ENCODE measurements at places on chromosomes 4 and X.

DNA sequence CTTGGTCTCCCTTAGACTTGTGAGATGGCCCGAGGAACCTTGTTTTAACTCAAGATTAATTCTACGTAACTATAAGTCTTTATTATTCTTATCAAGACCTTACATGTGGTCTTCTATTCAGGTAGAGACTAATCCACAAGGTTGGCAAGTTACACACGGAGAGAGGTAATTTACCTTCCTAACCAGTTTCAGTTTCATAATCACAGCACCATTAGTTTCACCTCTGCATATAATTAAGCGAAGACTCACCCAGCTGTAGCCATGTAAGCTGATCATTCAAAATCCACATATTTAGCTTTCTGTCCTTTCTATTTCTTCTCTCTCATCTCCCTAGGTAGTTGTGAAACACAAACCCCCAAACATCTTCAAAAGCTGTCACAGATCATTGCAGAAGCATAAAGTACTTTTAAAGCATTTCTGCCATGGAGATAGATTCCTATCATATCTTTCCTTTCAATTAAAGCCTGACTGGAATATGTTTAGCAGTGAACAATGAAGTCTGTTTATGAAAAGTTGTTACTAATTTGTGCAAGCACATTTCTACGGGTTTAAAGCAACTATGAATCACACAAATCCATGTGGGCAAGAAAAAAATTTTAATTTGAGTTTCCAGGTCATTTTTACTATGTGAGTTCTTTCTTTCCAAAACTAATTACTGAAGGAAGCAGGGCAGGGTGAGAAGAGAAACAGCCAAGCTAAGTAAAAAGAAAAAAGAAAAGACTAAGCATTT is 78.5 kb downstream of the BTC start:
- DNase-seq = no peak

DNA sequence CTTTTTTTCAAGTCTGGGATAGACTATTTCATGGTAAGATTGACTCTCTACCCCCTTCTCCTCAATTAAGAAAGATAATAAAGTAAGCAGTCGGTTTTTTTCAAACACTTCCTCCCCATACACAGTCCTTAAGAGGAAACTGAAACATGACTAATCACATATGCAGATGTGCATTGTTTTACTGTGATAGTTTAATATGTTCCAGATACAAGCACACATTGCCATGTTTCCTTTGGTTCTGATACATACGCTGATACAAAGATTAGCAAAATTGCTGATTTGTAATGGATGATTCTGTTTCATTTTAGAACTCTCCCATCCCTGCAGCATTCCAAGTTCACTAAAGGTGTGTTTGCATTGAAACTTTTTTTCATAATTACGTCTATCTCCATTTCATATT is 76.1 kb downstream of the FBXO8 start:
- DNase-seq = no peak

DNA sequence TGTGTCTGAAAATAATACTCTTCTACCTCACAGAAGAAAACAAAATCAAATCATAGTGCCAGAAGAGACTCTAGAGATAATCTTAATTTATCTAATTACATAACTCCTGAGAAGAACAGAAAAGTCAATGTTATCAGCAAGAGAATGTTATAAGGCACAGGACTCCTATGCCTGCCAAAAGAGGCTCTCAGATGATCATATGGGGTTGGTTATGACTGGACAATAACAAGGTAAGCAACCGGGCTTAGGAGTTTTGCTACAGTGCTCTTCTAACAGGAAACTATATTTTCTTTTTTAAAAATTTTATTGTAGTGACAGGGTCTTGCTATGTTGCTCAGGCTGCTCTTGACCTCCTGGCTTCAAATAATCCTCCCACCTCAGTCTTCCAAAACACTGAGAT is 3.5 kb upstream of the C4orf17 start:
- no peak for DNase-seq

GRCh38 chrX:41001327-41001726 is 83.9 kb upstream of the USP9X start:
- DNase-seq = no peak

GRCh38 chrX:40175511-40176350 is 78.0 kb upstream of the BCOR start:
- DNase-seq = no peak

DNA sequence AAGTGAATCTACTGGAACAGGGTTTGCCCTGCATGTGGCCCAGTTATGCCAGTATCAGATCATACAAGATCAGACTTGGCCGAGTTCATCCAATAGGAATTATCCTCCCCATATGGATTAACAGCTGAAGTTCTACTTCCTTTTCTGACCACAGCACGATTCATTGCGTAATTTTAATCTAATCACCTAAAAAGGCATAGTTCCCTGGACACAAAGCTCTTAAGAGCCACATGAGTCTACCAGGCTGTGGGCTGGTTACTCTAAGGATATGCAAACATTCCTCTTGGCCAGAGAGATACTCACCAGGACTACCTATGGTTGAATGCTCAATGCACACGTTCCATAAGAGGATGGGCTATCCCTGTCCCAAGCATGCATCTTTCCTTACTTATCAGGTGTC is 46.9 kb downstream of the CHST7 start:
- DNase-seq = no peak

DNA sequence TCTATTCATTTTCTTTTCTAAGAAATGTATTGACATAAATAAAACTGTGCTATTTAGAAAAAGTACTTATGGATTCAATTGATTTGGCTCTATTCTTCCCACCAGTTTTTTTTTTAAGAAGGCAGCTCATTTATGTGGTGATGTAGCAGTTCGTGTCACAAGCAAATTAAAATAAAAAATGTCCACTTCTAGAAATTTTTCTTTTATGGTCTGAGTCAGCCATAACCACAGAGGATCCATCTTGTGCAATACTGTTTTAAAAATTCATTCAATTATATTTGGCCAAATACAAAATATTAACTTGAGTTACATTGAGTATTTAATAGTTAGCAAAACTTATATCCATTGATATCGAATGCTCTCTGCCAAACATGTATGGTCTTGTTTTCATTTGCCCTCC is 207.9 kb upstream of the FAT1 start:
- peak; percentile 61 for DNase-seq

DNA sequence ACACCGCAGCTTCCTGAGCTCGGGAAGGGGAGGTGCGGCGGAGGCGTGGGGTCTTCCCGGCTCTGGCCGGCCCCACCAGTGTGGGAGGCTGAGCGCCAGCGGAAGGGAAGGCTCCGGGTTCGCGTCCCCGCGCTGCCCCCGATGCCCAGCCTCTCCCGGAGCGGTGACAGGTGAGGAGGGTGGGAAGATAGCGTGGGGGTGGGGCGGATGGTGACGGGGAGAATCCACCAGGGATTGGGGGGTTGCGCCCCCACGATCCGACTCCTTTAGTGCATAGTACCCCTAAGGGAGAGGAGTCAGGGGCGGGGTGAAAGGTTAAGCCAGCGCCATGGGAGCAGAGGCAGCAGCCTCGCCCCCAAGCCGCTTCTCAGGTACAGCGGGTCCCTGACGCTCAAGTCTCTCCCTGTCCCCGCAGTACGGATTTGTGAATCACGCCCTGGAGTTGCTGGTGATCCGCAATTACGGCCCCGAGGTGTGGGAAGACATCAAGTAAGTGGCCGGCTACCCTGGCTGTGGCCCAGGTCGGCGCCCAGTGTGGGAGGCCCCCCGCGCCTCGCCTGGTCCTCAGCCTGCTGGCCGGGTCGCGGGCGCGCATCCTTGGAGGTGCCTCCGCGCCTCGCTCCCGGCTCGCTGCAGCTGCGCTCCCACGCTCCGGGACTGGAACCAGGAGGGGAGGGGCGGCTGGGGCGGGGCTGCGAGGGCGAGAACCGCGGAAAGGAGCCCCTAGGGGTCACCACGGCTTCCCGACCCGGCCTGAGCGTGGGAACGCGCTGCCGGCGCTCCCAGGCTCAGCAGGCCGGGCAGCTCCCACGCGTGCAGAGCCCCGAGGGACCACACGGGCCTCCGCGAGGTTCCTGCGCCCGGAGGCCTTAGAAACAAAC is 791 bp downstream of the GUCY1B1 start:
- no peak for DNase-seq

- DNase-seq = no peak
Observed at GRCh38 chr4:177099211-177099610, 210.5 kb upstream of the NEIL3 start.

DNA sequence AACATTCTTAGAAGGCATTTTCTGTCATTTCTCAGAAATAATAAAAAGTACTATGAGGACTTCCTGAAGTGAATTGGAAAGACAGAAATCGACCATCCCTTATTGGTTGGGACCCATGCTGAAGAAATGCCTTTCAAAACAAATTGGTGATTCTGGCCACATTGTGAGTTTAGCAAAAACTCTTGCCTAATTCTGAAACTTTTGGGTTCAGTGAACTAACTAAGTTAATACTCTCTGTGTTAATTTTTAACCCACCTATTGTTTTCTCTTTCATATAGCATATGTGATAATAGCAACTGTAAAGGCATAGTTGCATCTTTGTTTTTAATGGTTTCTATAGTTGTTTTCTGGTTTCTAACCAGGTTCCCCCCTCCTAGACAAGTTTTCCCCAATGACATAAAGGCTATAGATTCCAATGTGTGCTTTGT is 129.3 kb upstream of the FAT1 start:
- DNase-seq = no peak

- DNase-seq = no peak
Observed at GRCh38 chr4:44071959-44072955, 376.4 kb downstream of the KCTD8 start.

GRCh38 chr4:153433754-153434105 is 32.4 kb upstream of the TMEM131L start:
- DNase-seq = no peak

DNA sequence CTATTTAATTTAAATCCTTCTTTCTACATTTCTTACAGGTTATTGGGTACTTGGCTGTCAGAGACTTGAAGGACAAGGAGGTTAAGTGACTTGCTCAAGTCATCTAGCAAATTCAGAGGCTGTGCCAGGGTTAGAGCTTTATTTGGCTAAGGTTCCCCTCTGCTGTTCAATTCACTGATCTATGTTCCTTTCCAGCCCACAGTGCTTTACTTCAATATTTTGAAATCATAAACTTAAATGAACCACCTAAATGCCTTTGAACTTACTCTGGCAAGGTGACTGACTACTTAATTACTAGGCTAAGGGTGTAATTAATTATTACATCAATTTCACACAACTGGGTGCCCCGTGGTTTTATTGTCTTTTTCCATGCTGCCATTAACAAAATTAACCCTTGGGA is 288.7 kb downstream of the CAMK2D start:
- DNase-seq = no peak

- peak; percentile 18 for DNase-seq
Observed at GRCh38 chrX:145729635-145730034, 88.0 kb upstream of the SLITRK2 start.

DNA sequence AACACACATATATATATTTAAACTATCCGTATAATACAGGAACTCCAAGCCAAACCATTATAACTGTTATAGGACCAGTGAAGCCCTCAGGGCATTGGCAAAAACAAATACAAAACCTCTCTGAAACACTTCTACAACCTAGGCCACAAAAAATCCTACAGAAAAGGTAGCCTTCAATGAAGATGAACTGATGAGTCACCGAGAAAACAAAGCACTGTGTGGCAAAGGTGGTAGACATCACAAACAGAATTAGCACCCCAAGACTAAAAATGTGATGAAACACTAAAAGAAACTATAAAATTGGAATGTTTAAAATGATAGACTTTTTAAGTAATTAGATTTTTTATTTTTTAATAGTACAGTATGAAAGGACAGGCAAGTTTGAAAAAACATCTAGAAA is 5.5 kb upstream of the HSPA4L start:
- no peak for DNase-seq

- peak; percentile 17 for DNase-seq
Observed at GRCh38 chr4:4477796-4478195, 64.1 kb downstream of the STX18 start.

GRCh38 chr4:100098681-100099080 is 91.6 kb downstream of the DDIT4L start:
- no peak for DNase-seq

- no peak for DNase-seq
Observed at GRCh38 chrX:57178605-57179004, 41.4 kb upstream of the SPIN2A start.

- no peak for DNase-seq
Observed at GRCh38 chr4:5463936-5464650, 244.3 kb downstream of the EVC2 start.

- DNase-seq = peak; percentile 22
Observed at GRCh38 chrX:22276781-22277180, 4.1 kb downstream of the CBLL2 start.

- no peak for DNase-seq
Observed at GRCh38 chr4:35970366-35970960, 273.9 kb downstream of the ARAP2 start.

DNA sequence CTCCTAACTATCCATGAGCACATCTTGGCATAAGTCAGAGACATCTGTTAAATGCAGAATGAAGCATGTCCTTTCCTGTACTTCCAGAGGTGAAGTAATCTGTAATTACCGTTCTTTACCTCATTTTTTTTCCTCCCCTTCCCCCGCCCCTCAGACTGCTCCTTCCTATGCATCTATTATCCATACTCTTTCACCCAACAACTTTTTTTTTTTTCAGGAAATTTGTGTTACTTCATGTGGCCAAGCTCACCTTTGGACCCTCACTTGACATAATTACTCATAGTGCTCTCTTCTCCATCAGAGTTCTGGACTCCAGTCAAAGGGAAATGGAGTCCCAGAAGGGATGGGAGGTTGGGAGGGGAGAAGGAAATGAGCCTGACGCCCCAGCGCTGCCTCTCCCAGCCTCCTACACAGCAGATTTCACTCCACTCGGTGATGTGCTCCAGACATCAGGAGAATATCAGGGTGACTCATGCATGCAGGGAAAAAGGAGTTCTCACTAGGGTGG is 568.8 kb downstream of the STIM2 start:
- peak; percentile 42 for DNase-seq

DNA sequence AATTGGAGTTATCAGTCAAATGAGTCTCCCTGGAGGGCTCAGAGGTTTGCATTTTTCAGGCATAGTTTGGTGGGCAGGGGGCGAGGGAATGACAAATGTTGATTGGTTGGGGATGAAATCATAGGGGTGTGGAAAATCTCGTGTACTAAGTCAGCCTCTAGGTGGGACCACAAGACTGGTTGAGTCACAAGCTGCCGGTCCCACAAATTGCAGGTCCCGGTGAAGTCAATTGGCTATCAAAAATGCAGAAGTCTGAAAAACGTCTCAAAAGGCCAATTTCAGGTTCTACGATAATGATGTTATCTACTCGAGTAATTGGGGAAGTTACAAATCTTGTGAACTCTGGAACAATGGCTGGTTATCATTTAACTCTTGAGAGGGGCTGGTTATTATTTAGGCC is 98.8 kb upstream of the DHX15 start:
- DNase-seq = peak; percentile 18

GRCh38 chr4:140213116-140213515 is 59.1 kb upstream of the MAML3 start:
- no peak for DNase-seq

GRCh38 chrX:17374619-17375366 is at the start of gene NHS:
NHS (plus strand) TSS chrX:17375200; CDS start chrX:17375758, 558 bp downstream.
- DNase-seq = peak; percentile 59

DNA sequence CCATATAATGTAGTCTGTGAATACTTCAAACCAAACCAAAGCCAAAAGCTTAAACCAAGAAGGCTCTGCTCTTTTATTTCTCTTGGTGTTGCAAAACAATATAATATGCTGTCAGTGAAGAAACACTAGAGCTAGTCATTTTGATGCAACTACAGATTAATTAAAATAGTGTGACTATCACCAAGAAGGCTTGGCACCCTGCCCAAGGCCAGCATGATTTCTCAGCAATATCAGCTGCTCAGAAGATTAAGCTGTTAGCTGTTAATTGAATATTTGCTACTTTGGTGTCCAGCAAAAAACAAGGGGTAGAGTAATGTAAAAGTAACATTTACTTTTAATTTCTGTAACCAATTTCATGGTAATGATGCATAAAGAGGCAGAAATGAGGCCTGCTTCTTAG is 104.9 kb upstream of the PRPS2 start:
- DNase-seq = no peak

All from astrocyte (in vitro differentiated cells and primary cell).